Stimulated activated naive CD4-positive, alpha-beta T cell (primary cell): ENCODE measurements at places on chromosomes 13 and 19.

DNA sequence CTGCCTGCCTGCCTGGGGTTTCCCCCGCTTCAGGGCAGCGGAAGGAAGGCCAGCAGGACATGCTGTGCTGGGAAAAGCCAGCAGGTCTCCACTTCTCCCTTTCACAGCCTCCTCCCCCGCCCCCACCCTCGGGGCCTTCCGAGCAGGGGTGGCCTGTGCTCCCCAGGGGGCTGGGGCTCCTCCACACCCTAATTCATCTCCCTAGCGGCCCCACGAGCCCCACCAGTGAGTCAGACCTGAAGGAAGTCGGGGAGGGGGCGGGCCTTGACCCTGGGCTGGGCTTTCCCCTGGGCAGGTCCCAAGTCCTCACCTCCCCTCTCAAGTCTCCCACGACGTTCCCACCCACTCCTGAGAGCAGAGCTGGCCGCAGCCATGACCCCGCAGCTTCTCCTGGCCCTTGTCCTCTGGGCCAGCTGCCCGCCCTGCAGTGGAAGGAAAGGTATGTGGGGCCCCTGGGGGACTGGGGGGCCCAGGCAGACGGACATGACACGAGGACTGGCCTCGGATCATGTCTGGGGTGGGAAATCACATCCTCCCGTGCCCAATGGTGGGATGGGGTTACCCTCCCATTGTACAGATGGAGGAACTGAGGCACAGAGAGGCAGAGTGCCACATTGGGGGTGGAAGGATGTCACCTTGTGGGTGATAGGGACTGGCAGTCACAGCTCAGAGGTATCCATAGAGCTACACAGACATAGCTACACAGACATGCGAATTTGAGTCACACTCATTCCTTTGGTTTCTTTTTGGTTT is at the start of gene EBI3:
Gene EBI3 (plus strand): TSS at position 345 of the 753 bp plus-strand sequence. CDS start 28 bp downstream, at position 373.
- no peak for DNase-seq

GRCh38 chr13:48783181-48783630 is 129.5 kb downstream of the CYSLTR2 start:
- DNase-seq, result no peak

- DNase-seq, result no peak
These were observed at the start of gene CAPS for GRCh38 chr19:5913739-5914357. Gene CAPS (plus strand): TSS chr19:5914254. CDS start chr19:5914407, 153 bp downstream.

GRCh38 chr13:112888238-112889111 is 80.5 kb upstream of the MCF2L start:
- no peak for DNase-seq

DNA sequence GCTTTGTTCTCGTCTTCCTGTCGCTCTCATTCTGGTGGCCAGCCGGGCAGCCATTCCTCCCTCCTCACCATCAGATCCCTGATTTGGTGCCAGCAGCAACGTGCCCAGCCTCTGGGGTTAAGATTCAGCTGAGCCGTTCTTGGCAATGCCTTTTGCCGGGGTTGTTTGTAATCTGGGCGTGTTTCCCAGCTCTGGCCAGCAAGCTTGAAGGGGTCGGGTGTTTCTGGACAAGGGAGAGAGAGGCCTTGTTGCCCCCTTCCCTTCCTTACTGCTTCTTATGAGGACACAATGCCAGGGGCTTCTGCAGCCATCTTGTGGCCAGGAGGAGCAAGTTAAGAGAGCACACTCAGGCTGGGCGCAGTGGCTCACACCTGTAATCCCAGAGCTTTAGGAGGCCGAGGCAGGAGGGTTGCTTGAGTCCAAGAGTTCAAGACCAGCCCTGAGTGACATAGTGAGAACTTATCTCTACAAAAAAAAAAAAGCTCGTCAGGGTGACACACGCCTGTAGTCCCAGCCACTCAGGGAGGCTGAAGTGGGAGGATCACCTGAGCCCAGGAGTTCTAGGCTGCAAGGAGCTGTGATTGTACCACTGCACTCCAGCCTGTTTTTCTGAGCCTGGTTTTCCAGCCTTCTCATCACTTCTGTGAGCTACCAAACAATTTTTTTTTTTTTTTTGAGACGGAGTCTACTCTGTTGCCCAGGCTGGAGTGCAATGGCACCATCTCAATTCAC is 10.7 kb upstream of the CRTC1 start:
- DNase-seq, result no peak

DNA sequence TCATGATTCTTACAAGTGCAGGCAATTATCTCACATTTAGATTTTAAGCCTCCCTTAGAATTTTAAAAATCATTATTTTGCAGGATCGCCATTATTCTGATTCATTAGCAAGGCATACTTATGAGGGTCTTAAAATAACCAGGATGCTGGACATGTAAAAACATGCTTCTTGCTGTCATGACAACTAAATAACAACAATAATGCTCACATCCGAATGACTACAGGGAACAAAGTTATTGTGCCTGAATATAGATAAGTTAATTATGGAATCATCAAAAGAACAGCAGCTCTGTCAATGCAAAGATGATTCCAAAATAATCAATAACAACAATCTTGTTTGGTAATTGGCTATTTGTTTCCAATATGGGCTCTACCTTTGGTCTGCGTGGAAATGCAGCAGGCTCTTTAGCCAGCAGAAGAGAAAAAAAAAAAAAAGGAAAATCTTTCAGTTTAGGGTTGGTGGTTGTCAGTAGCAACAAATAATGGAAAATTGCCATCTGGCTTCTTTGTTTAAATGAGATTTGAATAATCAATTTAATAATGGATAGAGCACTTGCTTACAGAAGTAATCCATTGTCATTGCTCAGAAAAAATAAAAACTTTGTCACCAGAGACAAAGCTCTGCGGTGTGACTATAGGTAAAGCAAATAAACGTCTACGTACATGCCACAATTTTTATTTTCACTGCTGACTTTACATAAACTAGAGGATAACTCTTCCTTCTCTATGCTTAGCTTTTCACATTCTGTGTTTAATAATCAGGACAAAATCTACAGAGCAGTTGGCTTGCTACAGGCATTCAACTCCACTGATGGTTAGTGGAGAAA is 468.9 kb upstream of the TSHZ3 start:
- no peak for DNase-seq

DNA sequence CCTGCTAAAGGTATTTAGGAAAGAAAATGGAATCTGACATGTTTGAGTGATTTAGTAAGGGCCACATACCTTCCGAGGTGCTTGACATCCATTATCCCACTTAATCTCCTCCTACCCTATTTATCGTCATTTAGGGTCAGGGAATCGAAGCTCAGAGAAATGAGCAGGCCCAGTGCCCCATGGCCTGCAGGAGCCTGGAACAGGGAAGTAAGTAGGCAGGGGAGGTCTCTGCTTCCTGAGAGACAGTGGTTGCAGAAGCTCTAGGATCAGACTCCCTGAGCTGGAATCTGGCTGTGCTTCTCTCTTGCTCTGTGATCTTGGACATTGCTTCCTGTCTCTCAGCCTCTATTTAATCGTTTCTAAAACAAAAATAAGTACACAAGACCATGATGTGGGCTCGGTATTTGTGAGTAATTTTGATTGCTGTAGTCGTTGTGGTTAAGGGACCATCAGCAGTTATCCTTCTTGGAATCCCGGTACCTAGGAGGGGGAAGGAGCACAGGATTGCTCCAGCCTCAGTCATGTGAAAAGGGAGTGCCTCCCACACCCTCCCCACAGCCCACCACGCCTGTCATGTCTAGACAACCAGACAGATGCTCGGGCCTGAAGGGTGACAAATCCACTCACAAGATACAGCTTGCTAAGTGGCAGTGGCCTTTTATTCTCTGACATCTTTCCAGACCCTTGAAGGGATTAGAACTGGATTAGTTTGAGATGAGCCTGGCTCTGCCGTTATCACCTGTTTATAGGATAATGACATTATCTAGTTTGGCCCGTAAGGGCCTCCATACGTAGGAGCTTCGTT is 169.2 kb upstream of the TSHZ3 start:
- DNase-seq, result no peak

DNA sequence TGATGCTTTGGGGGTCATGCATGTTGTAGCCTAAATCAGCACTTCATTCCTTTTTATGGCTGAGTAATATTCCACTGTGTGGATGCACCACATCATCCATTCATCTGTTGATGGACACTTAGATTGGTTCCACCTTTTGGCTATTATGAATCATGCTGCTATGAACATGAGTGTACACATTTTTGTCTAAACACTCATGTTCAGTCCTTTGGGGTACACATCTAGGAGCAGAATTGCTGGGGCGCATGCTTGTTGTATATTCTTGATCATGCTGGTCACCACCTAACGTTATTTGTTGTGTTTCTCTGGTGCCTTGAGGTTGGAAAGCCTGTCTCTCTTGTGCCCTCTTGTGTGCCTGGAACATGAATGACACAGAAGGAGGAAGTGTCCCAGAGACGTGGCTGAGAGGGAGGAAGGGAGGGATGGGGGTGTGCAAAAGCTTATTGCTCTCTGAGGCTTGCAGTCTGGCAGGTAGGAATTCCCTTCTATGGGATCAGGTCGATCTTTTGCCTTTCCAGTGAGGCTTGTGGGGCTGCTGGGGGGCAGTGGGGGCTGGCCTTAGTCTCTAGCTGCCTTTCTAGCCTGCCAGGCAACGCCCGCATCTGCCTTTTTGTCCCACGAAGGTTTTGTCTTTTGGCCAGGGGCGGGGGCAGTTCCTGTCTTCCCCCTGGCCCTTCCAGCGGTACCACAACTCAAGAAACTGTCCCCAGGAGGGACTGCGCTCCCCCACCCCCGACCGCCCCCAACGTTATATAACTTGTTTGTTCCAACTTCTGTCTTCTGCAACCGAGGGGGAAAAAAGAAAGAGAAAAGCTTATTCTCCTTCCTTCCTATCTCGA is 7.6 kb downstream of the KLHL26 start:
- DNase-seq, result no peak

GRCh38 chr19:8659905-8660304 is 29.5 kb downstream of the NFILZ start:
- no peak for DNase-seq

DNA sequence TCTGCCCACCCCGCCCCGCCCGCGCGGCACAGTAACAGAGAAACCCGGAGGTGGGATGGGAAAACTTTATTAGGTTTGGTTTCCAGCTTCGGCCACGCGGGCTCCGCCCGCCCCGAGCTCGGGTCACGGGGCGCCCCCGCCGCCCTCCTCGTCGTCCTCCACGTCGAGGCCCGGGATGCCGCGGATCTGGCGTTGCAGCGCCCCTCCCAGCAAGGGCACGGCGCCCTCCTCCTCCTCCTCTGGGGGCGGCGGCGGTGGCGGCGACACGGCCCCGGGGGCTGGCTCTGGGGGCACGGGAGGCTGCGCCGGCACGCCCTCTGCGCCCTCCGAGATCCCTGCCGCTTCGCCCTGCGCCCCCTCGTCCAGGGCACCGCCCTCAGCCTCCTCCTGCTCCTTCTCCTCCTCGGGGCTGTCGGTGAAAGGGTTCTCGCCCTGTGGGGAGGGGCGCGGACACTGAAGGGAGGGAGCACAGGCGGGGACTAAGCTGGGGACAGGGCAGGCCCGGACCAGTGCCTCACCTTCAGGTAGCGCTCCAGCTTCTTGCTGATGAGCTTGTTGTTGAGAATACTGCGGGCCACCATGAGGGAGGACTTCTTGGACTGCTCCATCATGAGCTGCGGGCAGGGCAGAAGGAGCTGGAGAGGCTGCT is 536 bp upstream of the AKAP8 start:
- DNase-seq, result no peak
